ENCODE measurements at places on chromosomes 5 and 9. TPM values are rescaled to one million over a fixed set of nuclear protein-coding genes. Genes with fewer than 3 reads are reported as not detected.

The STRBP gene
- 41.9 TPM for total RNA-seq

The CLIC3 gene
- 0.58 TPM for total RNA-seq

- no peak for ATAC-seq
Observed at GRCh38 chr5:83011985-83012384, 65.2 kb downstream of the TMEM167A start.

DNA sequence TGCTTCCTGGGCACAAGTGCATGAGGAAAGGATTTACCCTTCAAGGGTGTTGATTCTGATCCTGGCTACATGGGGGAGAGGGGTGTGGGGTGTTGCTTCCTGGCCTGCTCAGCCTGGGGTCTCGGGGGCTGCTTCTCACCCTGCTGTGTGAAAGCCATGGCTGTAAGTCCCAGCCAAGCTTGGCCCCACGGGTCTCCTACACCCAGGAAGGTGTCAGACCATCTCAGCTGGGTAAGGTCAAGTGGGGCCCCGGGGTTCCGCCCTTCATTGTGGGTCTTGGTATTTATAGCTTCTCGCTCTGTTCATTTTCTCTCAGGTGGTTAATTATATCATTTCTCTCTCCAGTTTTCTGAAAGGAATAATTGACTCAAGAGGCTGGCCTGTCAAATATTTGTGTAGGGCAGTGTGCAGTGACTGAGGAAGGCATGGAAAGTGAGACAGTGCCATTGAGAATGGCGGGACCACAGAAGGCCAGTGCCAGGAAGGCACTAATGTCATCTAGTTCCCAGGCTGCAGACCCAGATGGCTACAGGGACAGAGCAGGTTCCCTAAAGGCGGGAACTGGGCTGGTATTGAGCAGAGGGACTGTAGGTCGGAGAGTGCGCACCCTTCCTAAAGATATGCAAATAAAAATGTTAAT lies 126.0 kb downstream of the FOXD1 start:
- ATAC-seq: no peak

DNA sequence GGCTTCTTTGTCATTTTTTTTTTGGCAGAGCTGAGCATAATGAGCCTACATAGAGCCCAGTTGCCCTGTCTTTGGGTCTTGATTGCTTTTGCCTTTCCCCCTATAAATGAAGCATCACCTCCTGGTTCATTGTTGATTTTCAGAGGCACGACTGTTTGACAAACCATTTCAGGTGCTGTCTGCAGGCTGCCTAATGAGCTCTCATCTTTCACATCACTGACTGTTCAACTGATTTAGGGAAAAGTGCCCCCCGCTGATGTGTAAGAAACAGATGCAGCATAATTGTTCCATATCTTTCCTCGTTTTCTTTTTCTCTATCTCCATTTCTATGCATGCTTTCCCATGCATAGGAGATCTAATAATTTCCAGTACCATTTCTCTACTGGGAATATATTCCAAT lies 338.6 kb downstream of the TMEM38B start:
- no peak for ATAC-seq

The PRELID2 gene
- 1.2 TPM for total RNA-seq

- ATAC-seq: no peak
Observed at GRCh38 chr5:107476783-107477182, 194.0 kb downstream of the EFNA5 start.

The NOXA1 gene
- 0.36 TPM for total RNA-seq

DNA sequence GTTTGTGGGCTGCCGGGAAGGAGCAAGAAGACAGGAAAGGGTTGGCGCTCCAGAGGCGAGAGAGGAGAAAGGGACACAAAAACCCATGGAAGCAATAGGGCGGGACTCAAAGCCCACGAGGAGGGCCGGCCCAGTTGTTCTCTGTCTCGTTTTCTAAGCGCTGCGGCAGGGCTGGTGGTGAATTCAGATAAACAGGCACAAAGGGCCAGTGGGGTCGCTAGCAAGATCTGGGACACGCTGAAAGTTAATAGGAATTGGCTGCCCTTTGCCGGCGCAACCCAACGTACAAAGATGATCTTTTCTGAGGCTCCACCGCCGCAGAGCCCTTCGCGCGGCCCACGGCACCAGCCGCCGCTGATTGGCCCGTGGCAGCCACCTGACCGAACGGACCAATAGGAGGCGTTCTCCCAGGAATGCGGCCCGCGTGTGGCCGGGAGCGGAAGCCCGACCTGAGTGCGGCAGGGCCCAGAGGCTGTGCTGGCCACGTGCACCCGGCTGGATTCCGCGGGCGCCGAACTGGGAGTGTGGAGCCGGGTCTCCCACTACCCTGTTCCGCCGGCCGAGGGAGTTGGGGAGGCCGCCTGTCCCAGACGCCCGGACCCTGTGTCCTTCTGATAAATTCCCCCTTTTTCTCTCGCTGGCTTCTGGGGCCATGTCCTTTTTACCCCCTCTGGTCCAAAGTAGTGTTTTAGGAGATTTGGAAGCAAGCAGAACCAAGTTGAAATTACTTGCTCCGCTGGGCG lies 16.8 kb upstream of the NSD1 start:
- ATAC-seq: peak; percentile 63

The PHF24 gene
- 0.04 TPM for total RNA-seq

The IFNB1 gene
- not detected for total RNA-seq

DNA sequence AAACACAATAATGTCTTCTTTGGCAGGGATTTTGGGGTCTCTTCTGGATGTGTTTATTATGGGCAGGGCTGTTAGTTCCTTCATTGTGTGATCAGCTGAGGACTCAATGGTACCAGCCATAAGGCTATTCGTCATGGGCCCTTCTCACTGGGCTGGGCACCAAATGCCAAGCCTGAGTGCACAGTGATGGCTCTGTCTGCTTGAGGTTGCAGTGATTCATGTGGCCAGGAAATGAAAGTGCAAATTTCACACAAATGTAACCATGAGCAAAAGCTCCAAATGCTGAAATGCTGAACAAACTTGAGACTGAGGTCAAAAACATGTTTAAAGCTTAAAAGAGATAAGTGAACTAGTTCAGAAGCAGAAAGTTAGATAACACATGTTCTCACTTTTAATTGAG lies 191.0 kb downstream of the TARS1 start:
- ATAC-seq: no peak

All from motor neuron (in vitro differentiated cells).